Stimulated activated CD4-positive, alpha-beta T cell treated with anti-CD3 and anti-CD28 coated beads, TNF-alpha, amount 100 ng/mL, for 48 hours (primary cell): ENCODE measurements at places on chromosomes 1 and 21.

- DNase-seq: no peak
Measured at GRCh38 chr1:38370716-38371504, 324.3 kb upstream of the POU3F1 start.

- DNase-seq: peak; percentile 34
Measured at GRCh38 chr21:44517175-44517899, 22.7 kb downstream of the KRTAP10-1 start.

DNA sequence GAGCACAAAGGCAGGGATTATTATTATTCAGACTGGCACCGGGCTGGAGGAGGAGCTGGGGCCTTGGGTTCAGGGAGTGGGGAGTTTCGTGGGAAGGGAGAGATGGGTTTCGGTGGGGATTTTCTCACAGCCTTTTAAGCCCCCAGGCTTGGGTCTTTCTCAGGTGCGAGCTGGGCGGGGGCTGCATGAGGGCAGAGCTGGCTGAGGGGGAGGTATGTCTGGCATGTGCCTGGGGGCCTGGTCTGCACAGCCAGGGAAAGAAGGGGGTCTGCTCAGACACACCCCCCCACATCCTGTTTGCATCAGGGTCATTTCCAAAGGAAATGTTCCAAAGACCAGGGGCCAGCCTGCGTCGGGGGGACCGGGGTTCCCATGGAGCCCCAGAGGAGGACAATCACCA is 21.6 kb downstream of the GRHL3 start:
- DNase-seq: no peak

GRCh38 chr1:182080040-182080439 is 18.5 kb upstream of the ZNF648 start:
- DNase-seq: no peak

- DNase-seq: no peak
Measured at GRCh38 chr21:40699366-40699765, 147.6 kb downstream of the DSCAM start.

GRCh38 chr1:153071511-153071910 is at the start of gene SPRR2B:
Gene SPRR2B (minus strand): TSS chr1:153071611. CDS start chr1:153070839, 772 bp downstream.
- no peak for DNase-seq

DNA sequence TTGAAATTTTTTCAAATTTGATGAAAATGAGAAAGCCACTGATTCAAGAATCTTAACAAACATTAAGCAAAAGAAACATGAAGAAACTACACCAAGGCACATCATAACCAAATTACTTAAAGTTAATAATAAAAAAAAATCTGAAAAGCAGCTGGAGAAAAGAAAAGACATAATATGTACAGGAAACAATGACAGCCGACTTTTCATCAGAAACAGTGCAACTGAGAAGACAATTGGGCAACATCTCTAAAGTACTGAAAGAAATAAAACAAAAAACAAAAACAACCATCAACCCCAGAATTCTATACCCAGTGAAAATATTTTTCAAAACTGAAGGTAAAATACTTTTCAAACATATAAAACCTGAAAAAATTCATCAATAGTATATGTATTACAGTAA is 73.8 kb upstream of the DMRTA2 start:
- DNase-seq: no peak

DNA sequence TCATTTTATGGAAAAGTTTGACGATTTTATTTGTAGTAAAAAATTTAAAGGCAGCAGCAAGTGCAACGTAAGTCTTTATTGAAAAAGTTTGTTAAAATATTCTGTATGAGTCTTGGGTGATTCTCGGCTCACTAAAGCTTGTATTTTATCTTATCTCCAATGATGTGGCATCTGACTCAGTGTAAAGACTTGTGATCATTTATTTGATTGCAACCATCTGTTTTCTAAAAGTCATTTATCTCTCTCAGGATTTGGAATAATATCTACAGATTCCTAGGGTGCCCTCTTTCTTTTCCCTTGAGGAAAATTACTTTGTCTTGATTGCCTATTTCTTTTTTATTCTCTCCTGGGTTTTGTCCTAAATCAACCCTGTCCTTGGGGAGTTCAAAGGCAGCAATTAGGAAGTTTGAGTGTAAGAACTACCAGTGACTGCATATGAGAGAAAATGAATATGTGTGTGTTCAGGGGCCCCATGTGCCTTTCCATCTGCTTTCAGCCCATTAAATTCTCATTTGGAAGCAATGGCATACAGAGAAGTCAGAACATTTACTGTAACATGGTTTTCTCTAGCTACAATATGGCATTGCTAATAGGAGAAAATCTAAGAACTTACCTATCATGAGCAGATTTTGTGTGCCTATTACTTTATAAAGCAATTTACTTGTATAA is 575.0 kb upstream of the CHRM3 start:
- DNase-seq: no peak

DNA sequence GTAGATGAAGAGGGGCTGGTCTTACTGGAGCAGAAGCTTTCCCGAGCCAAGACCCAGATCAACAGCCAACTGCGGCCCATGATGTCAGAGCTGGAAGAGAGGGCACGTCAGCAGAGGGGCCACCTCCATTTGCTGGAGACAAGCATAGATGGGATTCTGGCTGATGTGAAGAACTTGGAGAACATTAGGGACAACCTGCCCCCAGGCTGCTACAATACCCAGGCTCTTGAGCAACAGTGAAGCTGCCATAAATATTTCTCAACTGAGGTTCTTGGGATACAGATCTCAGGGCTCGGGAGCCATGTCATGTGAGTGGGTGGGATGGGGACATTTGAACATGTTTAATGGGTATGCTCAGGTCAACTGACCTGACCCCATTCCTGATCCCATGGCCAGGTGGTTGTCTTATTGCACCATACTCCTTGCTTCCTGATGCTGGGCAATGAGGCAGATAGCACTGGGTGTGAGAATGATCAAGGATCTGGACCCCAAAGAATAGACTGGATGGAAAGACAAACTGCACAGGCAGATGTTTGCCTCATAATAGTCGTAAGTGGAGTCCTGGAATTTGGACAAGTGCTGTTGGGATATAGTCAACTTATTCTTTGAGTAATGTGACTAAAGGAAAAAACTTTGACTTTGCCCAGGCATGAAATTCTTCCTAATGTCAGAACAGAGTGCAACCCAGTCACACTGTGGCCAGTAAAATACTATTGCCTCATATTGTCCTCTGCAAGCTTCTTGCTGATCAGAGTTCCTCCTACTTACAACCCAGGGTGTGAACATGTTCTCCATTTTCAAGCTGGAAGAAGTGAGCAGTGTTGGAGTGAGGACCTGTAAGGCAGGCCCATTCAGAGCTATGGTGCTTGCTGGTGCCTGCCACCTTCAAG is 57.3 kb downstream of the LAMC2 start:
- no peak for DNase-seq

DNA sequence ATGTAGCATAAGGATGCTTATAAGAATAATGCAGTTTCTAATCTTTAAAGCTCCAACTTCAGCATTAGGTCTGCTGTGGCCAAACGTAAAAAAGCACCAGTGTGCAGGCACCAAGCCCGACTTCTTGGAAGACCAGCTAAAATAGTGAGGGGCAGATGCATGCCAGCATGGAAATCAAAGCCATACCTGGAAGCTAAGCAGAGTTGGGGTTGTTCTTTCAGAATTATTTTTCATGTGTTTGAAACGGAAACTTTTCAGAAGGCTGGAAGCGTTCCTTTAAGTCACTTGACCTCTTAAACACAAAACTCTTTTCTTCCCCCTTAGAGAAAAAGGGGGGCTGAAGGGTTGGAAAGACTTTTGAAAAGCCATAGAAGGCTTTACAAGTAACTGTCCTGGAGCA is 329.2 kb upstream of the C1orf87 start:
- DNase-seq: no peak

GRCh38 chr1:209702832-209703231 is 1.8 kb upstream of the HSD11B1 start:
- DNase-seq: no peak

DNA sequence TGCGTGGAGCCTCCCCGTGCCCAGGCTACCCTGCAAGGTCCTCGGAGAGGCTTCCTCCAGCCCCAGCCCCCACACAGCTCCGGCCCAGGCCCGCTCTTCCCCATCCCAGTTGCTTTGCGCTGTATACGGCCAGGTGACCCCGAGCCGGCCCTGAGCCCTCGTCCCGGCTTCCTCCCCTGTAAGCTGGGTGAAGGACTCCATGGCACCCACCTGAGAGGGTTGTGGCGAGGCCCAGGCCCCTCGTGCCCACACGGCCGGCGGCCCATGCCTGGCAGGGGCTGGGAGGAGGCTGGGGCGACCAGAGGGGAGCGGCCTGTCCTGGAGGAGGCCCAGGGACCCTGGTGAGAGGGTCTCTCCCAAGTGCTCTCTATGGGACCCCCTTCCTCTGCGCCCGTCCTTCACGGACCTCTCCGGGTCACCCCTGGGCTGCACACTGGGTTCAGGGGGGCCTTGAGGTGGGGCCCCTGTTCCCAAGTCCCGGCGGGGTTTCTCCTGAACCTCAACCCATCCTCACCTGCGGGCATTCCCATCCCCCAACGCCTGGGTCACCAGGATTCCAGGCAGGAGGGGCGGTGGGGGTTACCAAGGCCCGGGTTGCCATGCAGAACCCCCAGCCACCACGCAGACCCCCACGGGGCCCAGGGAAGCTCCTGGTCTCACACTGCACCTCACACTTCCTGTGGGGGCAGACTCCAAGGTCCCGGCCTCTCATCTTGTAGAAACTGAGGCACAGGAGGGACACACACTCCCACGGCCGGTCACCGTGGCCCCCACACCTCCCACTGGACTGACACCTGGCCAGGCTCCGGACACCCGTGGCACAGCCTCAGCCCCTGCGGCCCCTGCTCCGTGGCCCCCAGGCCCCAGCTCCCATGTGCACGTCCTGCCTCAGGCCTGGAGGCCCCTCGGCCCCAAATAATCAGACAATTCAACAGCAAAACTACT is 25.2 kb downstream of the COL6A1 start:
- DNase-seq: no peak

DNA sequence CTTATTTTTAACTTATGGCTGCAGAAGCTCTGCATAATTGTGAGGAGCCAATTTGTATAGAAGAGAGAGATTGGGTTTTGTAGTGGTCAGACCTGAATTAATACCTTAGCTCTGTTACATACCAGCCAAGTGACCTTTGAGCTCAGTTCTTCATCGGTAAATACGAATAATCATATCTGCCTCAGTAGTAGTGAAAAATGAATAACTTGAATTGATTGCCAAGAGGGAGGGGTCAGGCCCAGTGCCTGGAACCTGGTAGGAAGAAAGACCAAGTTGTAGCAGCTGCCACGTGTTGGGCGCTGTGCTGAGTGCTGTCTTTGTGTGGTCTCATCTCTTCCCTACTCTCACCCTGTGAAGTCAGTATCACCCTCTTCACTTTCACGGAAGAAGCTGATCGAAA is 247.5 kb downstream of the PBX1 start:
- no peak for DNase-seq

- no peak for DNase-seq
Measured at GRCh38 chr1:101128846-101129245, 103.3 kb upstream of the DPH5 start.

DNA sequence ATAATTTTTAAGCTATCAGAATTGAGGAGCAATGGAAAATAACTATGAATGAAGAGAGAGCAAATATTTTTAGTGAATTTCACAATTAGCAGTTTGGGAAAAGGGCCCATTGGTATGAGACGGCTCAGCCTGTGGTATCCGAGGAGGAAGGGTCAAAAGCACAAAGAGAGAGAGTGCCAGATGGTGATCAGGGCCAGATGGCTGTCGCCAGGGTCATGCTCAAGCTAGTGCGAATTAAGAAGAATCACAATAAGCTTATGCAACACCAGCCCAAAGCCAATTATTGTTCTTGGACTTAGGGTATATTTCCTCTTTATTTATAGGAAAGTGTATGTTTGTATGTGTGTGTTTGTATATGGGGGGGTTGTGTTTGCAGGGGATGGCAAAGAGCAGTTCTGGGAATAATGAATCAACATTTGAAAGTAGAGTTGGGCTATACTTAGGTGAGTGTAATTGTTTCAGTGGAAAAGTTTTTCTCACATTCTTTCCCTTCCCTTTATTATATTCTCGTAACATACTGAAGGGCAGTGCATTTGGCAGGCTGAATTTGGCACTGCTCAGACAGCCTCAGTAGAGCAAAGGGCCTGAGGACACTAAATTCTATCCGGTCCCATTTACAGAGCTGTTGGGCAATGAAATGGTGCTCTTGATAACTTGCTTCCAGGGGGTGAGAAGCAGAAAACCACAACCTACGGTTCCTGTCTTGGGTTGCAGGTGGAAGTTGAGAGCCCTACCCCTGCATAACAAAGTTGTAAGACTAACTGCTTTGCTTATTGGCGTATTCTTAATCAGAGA is 19.5 kb upstream of the DDR2 start:
- no peak for DNase-seq

DNA sequence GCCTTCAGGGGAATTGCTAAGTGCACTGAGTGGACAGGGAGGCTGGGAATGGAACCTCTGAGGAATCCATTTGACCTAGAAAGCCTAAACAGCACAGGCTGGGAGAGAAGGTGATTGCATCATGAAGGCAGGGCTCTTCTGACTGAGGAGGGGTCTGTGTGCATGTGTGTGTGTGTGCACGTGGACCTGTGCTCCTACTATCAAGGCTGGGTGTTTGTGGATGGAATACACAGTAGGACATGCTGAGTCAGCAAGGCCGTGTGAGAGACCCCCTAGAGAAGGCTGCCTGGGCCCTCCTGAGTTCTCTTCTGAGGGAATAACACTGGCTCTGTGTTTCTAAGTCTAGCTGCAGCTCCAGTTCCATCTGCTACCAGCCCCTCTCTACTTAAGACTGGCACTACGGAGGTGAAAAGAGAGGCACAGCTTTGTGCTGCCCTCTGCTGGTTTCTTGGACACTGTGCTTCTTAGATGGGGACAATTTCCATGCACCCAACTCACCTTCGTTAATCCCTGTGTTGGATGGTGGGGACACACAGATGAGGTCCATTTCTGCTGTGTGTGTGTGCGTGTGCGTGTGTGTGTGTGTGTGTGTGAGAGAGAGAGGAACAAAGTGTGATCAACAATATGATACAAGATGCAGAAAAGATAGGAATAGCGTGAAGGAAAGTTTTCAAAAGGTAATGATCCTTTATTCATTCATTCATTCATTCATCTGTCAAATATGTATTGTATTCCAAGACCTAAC is 6.2 kb upstream of the EFCAB14 start:
- DNase-seq: peak; percentile 41

DNA sequence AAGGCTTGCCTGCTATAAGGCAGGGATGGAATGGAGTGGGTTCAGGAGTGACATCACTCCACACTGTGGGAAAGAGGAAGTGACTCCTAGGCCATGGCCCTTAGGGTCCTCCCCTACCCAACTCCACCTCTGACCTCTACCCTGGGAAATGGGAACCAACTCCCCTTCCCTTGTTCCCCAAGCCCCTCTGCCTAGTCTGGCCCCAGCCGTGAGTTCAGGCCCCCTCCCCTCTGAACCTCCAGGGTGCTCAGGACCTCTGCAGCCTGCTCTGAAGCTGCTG is 3.8 kb upstream of the GUCA2A start:
- no peak for DNase-seq

GRCh38 chr1:62185677-62186076 is 9.0 kb upstream of the L1TD1 start:
- no peak for DNase-seq

DNA sequence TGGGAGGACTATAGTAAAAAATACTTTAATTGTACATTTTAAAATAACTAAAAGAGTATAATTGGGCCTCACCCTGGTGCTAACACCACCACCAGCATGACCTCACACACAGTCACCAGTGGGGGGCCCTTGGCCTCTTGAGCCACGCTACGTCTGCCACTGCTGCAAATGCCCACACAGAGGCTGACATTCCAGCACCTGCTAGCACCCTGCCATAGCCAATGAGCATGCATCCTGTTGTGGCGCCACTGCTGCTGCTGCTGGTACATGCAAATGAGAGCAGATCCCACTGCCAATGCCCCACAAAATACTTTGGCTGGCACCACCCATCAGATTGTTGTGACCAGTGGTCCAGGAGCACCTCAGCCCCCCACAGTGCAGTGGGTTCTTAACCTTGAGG is 31.5 kb upstream of the TNR start:
- DNase-seq: no peak
